ENCODE measurements at places on chromosomes 3 and 15.

DNA sequence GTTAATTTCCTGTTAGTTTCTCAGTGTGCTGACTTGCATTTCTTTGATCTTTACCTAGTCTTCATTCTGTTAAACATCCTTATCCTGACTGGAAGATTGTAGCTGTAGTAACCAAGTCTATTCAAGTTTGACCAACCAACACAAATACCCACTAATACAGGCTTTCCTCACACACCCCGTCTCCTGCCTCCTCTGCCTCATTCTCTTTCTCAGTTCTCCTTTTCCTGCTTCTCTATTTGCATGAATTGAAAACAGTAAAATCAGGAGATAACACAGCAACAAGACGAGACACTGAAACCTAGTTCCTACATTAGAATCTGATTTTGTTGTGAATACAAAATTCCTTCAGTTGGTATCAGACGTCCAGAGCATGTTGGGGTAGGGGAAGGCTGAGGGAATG, 116.9 kb upstream of the ARPP21 start:
- DNase-seq = no peak

GRCh38 chr15:36133742-36134141, 445.7 kb upstream of the CDIN1 start:
- no peak for DNase-seq

DNA sequence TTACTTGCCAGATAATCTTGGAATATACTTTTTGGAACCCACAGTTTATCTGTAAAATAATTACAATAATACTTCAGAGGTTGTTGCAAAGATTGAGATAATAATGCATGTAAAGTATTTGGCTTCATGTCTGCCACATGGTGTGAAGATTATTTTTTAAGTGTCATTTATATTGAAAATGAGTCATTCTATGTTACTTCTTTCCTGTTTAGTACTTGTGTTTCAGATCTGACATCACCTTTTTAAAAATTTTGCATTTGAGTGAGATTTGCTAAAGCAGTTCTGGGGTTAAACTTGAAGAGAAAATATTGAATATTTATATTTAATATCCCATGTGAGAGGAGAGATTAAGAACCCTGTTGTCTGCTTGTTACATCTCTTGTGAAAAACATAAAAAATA, 31.2 kb downstream of the IQGAP1 start:
- DNase-seq = no peak

- no peak for DNase-seq
Observed at GRCh38 chr3:27224197-27224596, 145.0 kb downstream of the NEK10 start.
